SHP77 treated with DMSO at 0.1 percent for 48 hours (cell line): ENCODE measurements at places on chromosomes 2 and 18.

- no peak for DNase-seq
Observed at GRCh38 chr18:76970770-76971559, 148.6 kb downstream of the ZNF236 start.

GRCh38 chr2:222146488-222146887, 152.3 kb downstream of the PAX3 start:
- DNase-seq: no peak

GRCh38 chr2:54772531-54772930, 49.1 kb downstream of the EML6 start:
- DNase-seq: peak; percentile 75

- no peak for DNase-seq
Observed at GRCh38 chr18:53771664-53772063, 452.8 kb downstream of the MBD2 start.

- DNase-seq: no peak
Observed at GRCh38 chr2:128901572-128902391, 583.1 kb upstream of the HS6ST1 start.

GRCh38 chr2:60064687-60065389, 488.6 kb downstream of the BCL11A start:
- no peak for DNase-seq

DNA sequence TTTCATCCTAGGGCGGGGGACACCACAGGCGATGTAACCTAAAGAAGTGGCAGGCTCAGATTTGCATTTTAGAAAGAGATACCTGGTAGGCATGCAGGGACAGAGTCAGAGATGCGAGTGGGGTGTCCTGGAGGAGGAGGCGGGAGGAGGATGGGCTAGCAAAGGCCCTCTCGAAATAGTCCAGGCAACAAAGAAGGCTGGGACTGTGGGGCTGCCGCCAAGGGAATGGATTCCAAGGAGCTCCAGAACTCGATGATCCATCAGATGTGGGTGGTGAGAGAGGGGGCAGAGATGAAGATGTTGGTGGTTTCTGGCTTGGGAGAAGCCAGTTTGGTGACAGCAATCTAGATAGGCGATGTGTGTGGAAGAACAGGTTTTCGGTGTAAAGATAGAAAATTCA, 12.5 kb upstream of the INPP5D start:
- no peak for DNase-seq

DNA sequence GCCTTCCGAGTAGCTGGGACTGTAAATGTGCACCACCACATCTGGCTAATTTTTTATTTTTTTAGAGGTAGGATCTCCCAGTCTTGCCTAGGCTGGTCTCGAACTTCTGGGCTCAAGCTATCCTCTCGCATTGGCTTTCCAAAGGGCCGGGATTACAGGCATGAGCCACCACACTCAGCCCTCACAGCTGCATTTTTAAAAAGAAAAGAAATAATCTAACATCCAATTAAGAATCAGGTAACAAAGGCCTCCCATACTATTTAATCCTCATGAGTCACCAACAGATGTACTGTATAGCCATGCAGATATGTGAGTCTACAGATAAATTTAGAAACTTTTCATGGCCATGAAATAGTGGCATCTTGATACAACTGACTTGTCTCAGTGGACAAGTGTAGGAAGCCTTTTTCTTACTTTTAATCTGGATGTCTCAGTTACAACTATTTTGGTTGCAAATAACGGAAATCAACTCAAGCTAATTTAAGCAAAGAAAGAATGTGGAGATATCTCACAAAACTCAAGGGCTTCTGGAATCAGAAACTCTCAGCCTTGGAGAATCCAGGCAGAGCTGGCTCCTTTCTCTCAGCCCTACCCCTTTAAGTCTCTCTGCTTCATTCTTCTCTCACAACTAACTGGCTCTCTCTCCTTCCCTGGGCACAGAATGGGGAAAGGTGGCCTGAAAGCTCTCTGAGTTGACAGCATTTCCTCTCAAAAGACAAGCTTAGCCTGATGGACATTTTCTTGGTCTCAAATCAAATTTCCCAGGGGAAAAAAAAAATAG, 12.8 kb upstream of the PPM1B start:
- no peak for DNase-seq

GRCh38 chr2:1829796-1830195, 85.5 kb upstream of the PXDN start:
- DNase-seq: no peak

GRCh38 chr2:237644381-237644703, 17.0 kb downstream of the LRRFIP1 start:
- DNase-seq: no peak

- no peak for DNase-seq
Observed at GRCh38 chr2:3500326-3500899, 18.9 kb downstream of the ADI1 start.

GRCh38 chr2:156748221-156748620, 312.0 kb downstream of the GPD2 start:
- no peak for DNase-seq

GRCh38 chr2:17791817-17792130, 24.5 kb upstream of the MSGN1 start:
- DNase-seq: no peak

GRCh38 chr2:101958061-101958460, 33.7 kb upstream of the IL1R2 start:
- DNase-seq: no peak

DNA sequence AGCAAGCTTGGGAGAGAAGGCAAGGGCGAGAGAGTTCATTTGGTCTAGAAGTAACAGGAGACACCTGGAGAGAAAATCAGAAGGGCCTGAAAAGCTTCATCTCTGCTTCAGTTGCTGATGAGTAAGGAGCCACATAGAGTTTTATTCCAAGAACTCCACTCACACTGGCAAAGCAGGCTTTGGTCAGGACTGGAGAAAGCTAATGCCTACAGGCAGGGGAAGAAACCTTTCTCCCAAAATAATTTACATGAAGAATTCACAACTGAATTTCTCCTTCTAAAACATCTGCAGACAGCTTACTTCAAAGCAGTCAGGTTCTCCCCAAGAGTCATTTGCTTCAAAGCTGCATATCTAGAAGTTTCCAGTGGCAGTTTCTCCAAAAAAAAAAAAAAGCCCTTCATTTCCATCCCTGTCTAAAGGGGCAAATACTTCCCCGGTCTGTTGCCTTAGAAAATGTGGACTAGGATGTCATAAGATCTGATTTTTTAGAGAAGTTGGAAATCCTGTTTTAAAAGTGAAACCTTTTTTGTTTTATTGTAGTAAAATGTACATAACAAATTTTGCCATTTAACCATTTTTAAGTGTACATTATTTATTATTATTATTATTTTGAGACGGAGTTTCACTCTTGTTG, 46.3 kb downstream of the TMEM247 start:
- no peak for DNase-seq

GRCh38 chr2:144516981-144517865, 2.7 kb downstream of the ZEB2 start:
- no peak for DNase-seq

GRCh38 chr18:25727281-25727985, 363.0 kb downstream of the SS18 start:
- DNase-seq: no peak

DNA sequence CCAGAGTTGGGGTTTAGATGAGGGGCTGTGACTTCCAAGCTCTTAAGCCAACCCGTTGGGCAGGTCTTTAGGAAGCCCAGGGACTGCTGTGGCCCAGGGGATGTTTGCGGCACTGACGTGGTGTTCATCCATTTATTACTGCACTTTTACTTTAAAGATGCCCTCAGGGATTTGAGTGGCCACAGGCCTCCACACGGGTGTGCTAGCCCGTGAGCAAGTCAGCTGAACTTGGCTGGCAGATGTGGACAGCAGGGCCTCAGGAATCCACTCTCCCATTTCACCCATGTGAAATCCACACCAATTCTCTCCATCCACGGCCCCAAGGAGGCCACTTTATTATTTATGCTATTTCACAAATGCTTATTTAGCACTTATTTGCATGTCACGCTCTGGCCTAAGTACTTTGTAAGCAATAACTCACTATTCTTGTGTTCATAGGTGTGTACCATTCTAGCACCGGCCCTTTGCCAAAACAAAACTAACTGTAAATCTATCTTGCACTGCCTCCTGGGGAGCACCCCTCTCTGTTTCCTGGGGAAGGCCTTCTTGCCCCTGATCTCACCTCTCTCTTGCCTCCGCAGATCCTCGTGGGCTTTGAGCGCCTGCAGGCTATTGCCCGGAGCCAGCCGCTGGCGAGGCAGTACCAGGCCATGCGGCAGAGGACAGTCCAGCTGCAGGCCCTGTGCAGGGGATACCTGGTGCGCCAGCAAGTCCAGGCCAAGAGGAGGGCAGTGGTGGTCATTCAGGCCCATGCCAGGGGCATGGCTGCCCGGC, 39.1 kb upstream of the GPR17 start:
- no peak for DNase-seq

DNA sequence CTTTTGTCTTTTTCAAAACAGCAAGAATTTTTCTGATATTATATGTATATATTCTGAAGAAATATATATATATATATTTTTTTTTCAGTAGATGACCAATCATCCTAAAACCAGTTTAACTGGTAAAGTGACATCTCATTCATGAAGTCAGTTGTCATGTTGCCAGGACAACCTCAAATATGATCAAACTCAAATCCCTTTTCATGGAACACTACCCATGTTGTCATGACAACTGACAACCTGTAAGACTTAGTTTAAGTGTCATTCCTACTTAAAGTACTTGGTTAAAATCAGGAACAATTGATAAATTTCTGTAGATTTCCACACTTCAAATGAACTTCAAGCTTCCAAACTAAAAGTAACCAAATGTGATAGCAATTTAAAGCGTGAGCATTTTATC, 101.8 kb upstream of the ERBB4 start:
- DNase-seq: no peak

GRCh38 chr2:120271711-120272379, 19.2 kb downstream of the RALB start:
- DNase-seq: no peak

- DNase-seq: no peak
Observed at GRCh38 chr2:30310955-30311354, 79.6 kb downstream of the LBH start.

DNA sequence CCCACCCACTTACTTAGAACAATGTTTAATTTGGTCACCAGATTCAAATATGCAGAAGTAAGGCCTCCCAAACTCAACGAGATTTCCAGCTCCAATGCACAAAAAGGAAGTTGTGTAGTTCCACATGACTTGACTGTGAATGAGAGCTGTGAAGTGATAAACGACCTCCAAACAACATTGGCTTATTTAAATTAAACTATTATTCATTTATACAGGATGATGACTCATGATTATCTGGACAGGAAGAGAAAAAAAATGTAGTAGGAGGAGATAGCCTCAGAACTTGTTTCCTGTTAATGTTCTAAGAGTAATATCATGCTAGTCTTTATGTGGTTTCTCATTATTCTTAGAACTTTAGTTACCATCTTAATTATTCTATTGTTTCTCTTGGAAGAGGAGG, 237.3 kb downstream of the C1D start:
- no peak for DNase-seq

DNA sequence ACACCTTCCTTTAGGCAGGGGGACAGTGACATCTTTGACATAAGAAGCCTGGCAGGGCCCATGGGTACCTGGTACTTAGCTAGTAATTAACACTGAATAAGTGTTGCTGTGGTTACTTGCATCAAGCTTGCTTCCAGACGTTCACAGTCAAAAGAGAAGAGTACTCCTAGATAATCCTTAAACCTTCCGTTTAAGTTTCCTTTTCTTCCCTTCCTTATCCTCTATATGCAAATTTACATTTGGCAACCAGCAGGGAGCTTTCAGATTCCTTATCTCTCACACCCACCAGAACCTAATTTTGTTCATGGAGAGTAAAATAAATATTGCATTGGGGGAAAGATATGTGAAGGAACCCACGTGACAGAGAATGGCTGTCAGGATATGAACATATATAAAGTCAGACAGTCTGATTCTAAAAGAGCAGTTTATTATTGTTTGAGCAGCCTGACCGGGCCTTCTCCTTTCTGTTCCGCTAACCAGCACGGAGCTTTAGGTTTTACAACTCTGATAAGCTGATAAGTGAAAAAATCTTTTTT, 7.8 kb upstream of the RAB31 start:
- no peak for DNase-seq

DNA sequence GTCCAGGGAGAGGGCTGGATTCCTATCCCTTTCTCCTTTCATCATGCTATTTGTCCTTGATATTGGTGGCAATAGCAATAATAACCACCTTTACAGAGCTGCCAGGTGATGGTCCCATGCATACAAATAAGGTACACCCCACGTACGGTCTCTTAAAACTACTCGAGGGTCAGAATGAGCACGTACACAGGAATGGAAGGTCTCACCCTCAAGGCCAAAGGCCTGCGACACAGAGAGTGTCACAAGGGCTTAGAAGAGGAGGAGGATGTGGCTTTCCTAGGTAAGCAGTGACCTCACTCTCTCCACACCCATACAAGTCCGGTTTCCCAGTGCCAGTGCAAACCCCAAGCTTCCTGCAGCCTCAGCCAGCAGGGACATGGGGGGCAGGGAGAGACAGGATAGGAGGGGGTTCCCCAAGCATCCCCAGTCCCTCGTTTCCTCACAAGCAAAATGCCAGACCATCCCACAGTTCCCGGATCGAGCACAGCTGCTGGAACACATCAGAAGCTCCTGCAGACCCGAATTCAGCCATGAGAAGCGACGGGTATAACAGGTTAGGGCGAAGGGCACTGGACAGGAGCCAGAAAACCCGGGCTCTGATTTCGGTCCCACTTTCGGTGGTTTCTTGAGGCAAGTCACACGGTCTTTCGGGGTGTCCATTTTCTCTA, 49.2 kb downstream of the PLB1 start:
- DNase-seq: no peak

GRCh38 chr2:128485761-128486639, 167.3 kb upstream of the HS6ST1 start:
- no peak for DNase-seq

DNA sequence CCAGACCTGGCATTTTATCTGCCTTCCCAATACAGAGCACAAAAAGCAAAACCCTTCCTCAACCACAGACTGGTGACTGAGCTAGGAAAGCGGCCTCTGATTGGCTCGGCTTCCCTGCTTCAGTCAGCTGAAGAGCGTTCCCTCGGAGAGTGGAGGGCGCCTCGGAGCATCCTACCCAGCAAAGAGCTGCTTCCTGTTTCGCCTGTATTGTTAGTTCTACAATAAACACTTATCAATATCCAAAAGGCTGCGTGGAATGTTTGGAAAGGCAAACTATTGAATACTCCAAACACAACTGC, 125.0 kb downstream of the CACNB4 start:
- DNase-seq: peak; percentile 33

DNA sequence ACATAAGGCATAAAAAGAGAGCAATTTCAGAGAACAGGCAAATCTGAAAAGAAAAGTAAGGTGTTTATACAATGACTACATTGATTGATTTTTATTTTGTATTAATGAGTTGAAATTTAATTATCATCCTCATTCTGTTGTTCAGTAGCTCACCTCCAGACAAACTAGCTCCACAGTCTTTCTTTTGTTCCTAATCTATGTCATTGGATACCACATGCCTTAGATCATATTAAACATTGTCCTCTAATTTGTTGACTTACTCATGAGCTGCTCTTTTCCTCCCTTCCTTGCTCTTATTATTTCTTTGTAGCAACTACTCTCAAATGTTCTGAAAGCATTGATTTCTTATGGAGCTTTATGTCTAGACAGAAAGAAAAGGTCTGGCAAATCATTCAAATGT, 185.5 kb upstream of the ZSWIM2 start:
- DNase-seq: no peak

GRCh38 chr2:112259509-112260294, 4.9 kb upstream of the ZC3H8 start:
- DNase-seq: peak; percentile 73
